AG04450 (cell line): ENCODE measurements at places on chromosomes 12 and 14. TPM values are rescaled to one million over a fixed set of nuclear protein-coding genes. Genes with fewer than 3 reads are reported as not detected.

- DNase-seq, result no peak
Measured at GRCh38 chr12:123546281-123546680, 12.8 kb upstream of the RILPL1 start.

DNA sequence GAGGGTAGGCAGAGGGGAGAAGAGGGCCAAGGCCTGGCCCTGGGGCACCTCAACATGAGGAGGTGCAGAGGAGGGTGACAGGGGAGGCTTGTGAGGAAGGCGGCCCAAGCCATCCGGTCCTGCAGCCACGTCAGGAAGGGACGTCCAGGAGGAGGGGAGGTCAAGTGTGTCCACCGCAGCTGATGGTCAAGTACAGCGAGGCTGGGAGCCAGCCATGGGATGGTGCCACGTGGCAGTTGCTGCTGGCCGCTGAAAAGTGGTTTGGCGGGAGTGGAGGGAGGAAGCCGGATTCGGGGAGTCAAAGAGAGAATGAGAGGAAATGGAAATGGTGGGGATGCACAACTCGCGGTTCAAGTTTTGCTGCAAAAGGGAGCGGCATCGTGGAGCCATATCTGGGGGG, 41.2 kb downstream of the PRIMA1 start:
- DNase-seq, result no peak

Gene TAS2R30
- 0.07 TPM in 1 of 2 replicates, not detected in the other for polyA plus RNA-seq

Gene VEZT
- polyA plus RNA-seq, result 108 and 143 TPM in 2 replicates
